Stimulated activated CD8-positive, alpha-beta memory T cell treated with anti-CD3 and anti-CD28 coated beads, Interleukin-7, amount 100 ng/mL, for 1 hour (primary cell): ENCODE measurements at places on chromosomes 7 and 10.
A peak's percentile ranks its signal among the peaks of the same experiment; 100 is the strongest.

- no peak for DNase-seq
These were observed 30.2 kb downstream of the WBP1L start for GRCh38 chr10:102773986-102774385.

GRCh38 chr7:130733931-130734814 is at the start of gene KLF14:
Gene KLF14 (minus strand): TSS chr7:130734207. CDS start chr7:130734033, 174 bp downstream.
- DNase-seq: no peak

DNA sequence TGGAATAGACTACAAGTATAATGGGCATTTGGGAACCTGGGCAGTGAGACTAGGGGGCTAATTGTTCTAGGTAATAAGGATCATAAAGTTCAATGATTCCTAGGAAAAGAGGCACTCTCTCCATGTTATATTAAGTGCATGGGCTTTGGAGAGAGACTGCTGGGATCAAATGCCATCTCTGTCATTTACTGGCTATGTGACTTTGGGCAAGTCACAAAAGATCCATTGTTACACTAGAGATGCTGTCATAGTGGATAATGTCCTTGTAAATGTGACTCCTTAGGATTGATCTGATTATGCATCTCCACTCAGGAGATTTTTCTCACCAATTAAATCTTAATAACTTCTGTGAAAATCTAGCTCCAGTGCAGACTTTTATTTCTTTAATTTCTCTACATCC is 156.3 kb upstream of the CACNA2D1 start:
- no peak for DNase-seq

DNA sequence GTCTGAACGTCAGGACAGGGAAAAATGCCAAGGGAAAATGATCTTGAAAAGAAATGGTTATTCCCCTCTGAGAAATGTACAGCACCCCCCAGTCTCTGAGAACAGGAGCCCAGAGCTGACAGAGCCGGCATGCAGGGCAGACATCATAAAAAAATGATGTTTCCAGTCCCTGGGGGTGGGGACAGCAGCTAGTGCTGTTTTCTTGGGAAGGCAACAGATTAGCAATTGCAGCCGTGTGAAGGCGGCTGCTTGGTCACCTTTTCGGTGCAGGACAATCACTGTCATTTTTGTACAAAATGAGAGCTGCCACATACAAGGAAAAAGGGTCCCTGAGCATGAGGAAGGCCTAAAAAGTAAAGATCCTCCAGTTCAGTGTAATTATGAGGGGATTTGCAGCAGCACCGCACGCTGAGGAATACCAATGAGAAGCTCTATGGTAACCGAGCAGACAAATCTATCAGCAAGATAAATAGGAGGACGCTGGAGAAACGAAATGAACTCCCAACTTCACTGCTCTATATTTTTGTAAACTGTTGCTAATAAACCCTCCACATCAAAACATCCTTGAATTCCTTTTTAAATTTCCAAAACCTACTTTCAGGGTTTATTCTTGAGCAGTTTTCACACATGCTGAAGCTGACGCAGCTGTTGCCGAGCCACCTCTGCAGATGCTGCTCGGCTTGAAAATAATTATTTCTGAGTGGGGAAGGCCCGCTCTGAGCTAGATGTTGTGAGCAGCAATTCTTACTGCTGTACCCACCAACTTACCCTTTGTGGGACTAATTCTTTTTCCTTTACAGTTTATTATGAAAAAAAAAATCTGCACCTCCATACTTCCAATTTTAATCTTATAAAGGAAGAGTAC is 98.2 kb upstream of the NEBL start:
- no peak for DNase-seq

DNA sequence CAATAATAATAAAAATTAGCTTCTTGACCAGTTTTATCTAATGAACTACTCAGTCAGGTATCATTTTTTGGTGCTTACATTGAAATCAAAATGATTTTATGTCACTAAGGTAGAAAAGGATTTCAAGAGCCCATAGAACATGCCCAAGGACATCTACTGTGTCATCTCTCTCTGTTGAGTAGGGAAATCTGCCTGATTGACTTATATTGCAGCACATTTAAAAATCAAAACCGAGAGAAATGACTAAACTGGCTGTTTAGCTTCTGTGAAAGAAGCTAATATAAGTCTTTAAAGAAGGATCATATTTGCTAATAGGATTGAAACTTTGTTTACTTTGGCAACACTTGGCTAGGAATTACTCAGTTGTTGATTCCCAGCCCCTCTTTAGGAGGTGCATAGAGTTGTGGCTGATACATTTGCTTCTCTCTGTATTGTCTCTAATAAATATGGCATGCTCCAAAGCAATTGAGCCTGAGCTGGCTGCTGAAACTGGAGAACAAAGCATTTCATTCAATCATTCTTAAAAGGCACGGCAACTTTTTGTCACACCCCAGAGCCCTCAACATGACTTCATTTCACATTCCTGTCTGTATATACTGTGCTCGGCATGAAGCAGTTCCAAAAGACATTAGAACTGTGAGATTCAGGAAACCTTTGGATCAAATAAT is 1096.9 kb upstream of the POT1 start:
- no peak for DNase-seq

DNA sequence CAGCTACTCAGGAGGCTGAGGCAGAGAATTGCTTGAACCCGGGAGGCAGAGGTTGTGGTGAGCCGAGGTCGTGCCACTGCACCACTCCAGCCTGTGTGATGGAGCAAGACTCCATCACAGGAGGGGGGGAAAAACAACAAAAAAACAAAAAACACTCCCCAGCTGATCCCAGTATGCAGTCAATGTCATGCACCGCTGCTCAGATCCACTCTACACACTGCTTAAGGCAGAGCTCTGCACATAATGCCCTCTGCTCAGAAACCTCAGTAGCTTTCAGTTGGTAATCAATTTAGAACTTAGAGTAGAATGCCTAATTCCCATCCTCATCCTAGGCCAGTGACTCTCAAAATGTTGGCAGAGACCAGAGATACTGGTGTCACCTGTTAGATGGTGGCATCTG is 43.9 kb downstream of the PDSS1 start:
- DNase-seq: no peak

DNA sequence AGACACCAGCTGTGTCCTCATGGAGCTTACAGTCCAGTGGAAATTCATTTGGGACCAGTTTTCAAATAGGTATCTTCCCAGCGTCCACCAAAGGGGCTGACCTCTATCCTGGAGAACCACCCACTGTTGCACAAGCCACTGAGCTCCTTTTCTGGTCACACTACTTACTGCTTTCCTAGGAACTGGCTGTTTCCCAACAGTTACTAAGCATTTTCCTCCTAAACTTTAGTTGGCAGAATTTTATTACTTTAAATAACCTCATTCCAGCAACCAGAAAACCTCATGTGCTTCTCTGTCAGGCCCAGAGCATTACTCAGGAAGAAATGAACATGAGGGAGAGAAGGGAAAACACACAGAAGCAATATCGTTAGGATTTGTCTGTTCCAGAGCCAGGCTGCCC is 183.1 kb downstream of the GPAM start:
- DNase-seq: no peak

GRCh38 chr10:85531706-85532105 is 834.9 kb downstream of the GRID1 start:
- DNase-seq: no peak

DNA sequence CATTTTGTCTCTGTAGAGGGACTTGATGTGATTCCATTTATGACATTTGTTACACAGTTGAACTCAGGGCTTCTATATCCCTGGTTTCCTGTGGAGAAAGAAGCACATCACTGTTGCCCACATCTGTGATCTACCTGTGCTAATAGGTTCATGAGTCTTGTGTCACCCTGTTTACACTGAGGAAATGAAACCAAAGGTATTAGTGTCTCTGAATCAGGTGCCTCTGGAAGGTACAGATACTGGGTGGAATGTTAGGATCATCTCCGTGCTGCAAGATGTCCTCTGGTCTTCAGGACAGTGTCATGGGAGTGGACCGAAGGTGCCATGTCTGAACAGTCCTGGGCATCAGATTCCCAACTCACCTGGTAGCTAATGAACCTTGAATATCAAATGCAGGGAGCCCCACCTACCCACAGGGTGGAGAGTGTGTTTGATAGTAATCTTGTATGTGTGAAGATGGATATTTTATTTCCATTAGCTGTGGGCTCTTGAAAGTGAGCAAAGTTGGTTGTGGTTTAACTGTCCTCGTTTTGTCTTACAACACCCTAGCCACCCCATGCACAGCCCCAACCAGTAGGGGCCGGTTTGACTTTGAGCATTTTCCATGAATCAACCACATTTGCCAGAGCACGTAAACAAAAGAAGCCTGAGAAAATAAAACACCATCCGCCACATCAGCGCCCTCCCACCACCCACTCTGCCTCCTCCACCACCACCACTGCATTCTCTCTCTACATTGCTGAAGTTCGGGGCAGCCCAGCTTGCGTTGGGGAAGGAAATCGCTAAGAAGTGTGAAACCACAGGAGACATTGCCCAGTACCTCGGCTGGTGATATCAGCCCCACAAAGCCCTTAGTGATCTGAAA is 40.7 kb downstream of the TARP start:
- peak; percentile 71 for DNase-seq

- DNase-seq: no peak
These were observed 4.3 kb downstream of the TMEM273 start for GRCh38 chr10:49183596-49184542.

DNA sequence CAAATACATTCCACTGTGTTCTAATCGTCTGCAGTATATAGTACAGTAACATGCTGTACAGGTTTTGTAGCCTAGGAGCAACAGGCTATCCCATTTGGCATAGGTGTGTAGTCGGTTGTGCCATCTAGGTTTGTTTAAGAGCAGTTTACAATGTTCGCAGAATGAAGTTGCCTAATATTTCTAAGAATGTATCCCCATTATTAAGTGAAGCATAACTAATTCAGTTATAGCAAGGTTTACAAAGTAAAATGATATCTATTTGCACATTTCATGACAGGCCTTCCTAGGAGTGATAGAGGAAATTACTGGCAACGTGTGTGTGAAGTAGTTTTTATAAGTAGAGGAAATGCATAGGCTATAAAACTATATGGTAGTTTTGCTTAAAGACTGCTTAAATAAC is 4.0 kb downstream of the CREM start:
- DNase-seq: no peak

DNA sequence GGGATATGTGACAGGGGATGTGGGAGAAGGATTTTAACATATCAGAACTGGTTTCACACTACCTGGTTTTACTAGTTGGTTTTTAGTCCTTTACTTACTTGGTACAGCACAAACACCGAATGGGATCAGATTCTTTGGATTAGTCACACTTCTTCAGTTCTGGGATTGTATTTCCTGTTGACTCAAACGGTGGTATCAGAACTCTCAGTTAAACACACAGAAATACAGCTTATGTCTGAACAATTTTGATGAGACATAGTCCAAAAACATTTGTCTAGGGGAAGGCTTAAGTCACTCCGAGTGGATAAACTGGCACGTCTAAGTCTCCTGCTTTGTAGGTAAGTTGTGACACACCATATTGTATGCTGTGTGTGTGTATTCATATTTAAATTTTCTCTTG is 480.5 kb downstream of the PHTF2 start:
- no peak for DNase-seq

DNA sequence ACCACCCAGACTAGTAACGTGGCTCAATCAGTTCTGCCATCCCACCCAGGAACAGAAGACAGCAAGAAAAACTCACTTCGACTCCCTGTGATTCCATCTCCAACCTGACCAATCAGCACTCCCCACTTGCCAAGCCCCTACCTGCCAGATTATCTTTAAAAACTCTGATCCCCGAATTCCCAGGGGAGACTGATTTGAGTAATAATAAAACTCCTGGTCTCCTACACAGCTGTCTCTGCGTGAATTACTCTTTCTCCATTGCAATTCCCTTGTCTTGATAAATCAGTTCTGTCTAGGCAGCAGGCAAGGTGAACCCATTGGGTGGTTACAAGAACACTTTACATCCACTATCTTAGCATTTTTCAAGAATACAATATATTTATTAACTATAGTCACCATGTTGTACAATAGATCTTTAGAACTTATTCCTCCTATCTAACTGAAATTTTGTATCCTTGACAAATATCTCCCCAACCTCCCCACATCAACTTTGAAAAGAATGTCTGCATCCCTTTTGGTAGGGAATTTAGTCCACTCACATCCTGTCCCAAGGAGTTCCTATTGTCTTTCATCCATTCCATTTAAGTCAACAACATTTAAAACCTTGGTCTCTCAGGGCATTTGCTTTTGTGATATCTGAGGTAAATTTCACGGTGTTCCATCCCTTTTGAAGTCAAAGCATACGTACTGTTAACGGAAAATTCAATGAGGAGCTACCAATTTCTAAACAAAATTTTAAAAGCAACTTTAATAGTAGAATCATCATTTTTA is 163.7 kb downstream of the MACC1 start:
- no peak for DNase-seq

GRCh38 chr7:73968487-73968886 is 59.5 kb upstream of the ELN start:
- DNase-seq: no peak

GRCh38 chr7:3154317-3154716 is 110.7 kb upstream of the CARD11 start:
- no peak for DNase-seq

GRCh38 chr7:116542618-116543017 is 17.8 kb downstream of the CAV1 start:
- no peak for DNase-seq

DNA sequence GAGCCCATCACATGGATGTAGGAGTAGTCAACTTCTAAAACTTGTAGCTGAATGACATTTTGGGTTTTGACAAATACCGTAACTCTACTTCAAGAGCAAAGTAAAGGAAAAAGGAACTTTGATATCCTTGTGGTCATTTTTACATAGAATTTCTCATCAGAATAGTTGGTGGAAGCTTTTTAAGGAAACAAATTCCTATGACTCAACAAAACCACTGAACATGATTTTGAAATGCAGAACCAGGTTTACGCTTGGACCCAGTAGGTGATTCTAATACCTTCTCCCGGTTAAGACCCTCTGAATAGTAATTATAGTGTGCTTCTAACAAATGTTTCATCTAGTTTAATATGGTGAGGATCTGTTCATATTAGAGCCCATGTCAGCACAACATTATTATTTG is 307.8 kb downstream of the GPR37 start:
- no peak for DNase-seq
